Activated naive CD8-positive, alpha-beta T cell treated with anti-CD3 and anti-CD28 coated beads for 36 hours (primary cell): ENCODE measurements at places on chromosomes 7 and 10. TPM values are rescaled to one million over a fixed set of nuclear protein-coding genes. Genes with fewer than 3 reads are reported as not detected.

DNA sequence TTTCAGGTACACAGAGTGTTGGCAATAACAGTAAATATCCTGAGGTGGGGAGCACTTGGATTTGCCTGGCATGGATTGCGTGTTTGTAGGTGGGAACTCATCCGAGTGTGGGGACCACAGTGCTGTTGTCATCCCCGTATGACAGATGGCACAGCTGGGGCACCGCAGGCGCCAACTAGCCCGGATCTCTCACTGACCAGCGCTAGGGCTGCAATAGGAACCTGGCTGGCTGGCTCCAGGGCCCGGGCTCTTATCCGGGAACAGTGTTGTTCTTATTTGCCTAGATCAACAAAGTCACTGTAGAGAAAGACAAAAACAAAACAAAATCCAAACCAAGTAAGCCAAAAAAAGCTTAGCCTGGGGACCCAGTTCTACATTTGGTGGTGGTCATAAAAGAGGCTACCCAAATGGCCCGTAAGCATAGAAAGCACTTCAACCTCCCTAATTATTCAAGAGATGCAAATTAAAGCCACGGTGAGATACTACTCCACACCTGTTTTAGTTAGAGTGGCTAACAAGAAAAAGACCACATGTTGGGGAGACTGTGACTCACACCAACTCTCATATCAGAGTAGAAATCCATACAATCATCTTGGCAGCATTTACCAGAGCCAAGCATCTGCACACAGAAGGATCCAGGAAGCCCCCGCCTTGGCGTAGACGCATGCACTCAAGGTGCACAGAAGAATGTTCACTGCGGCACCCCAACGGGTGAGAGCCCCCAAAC is 27.2 kb upstream of the PFKFB3 start:
- no peak for DNase-seq

The GTF2IRD1 gene
- total RNA-seq = 2.0 TPM

DNA sequence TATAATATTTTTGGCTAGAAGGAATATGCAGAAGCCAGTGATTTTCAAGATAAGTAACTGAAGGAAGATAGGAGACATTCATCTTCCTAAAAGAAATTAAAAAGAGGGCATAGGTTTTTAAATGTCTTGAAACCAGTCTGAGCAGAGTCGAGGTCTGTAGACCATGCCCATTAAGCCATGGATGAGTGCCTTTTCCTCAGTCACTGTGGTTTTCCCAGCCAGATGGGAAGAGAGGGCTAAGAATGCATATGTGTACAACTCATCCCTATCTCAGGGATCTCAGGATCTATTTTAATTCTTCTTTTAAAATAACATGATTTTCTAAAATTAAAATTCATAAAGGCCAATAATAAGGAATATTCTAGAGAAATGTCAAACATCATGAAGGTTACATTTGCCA is 112.8 kb downstream of the PPP1R3A start:
- DNase-seq = no peak

GRCh38 chr7:46220066-46220630 is 299.1 kb upstream of the IGFBP3 start:
- no peak for DNase-seq

The WIPF3 gene
- not detected for total RNA-seq

DNA sequence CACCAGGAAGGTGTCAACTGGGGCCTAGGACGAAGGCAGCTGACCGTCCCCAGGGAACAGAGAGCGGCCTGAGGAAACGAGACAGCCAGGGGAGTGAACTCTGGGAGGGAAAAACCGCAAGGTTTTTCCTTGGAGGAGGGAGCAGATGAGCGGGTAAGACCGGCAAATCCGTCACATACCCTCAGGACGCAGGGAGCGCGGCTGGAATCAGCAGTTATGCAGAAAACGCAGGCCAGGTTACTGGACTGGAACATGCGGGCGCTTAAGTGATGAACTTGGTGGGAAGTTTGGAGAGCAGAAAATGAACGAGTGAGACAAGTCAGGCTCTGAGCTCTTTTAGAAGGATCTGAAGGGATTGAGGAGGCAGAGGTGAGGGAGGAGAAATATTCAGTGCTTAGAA is 76.7 kb downstream of the BMS1 start:
- DNase-seq = no peak

- no peak for DNase-seq
Measured at GRCh38 chr10:60549686-60550085, 160.0 kb upstream of the ANK3 start.

The CXCL12 gene
- not detected for total RNA-seq

GRCh38 chr7:74604326-74605020 is 53.0 kb upstream of the GTF2I start:
- DNase-seq = no peak

DNA sequence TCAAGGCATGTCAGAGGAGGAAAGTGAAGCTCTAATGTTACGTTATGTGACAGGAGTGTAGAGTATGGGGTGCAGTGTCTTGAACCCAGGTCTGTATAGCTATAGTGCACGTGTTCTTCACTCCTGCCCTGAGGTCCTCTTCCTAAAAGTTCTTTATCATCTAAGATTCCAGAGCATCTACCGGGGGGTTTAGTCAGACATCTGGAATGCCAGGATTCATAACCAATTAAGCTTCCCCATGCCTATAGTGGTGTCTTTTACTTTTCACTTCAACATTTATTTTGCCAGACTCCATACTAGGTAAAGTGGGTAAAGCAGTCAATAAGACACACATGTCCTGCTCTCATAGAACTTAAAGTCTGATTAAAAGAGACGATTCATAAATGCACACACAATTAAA is 22.4 kb downstream of the PPP1R3C start:
- DNase-seq = no peak

- no peak for DNase-seq
Measured at GRCh38 chr7:55278321-55278720, 86.8 kb upstream of the LANCL2 start.

- no peak for DNase-seq
Measured at GRCh38 chr10:80365510-80365909, 8.9 kb downstream of the DYDC2 start.

The GPNMB gene
- total RNA-seq = 1.8 TPM

GRCh38 chr7:54632696-54633095 is 90.5 kb downstream of the VSTM2A start:
- DNase-seq = no peak

The CRHR2 gene
- total RNA-seq = not detected

- peak; percentile 82 for DNase-seq
Measured at GRCh38 chr7:4791738-4792536, 16.5 kb downstream of the AP5Z1 start.

The MYOZ1 gene
- total RNA-seq = not detected

DNA sequence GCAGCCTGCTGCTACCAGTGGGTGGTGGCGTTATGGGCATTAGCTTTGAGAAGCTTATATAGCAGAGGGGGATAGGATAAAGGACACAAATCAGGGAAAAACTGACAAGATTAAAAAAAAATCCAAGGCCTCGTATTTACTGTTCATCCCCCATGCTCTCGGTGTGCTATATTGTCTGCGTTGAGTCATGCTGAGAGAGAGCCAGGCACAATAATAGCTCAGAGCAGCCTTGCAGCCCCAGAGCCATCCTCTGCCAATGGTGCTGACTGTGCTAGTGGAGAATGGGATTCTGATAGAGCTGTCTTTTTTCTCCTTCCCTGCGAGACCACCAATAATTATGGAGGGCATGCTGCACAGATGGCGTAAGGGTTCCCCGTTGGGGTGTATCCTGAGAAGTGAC is 51.7 kb upstream of the FZD1 start:
- no peak for DNase-seq

DNA sequence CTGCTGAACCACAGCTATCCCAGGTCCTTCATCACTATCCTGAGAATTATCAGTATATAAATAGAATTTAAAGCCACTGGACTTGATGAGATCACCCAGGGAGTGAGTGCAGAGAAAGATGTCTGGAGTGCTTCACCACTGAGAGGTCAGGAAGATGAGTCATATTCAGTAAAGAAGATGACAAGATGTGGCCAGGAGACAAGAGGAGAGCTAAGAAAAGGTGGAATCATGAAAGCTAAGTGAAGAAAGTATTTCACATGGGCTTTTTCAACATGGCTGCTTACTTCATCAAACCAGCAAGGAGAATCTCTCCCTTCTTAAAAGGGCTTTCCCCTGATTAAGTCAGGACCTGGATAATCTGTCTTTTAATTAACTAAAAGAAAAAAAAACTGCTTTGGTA is 9.1 kb upstream of the PRKAR2B start:
- DNase-seq = no peak

DNA sequence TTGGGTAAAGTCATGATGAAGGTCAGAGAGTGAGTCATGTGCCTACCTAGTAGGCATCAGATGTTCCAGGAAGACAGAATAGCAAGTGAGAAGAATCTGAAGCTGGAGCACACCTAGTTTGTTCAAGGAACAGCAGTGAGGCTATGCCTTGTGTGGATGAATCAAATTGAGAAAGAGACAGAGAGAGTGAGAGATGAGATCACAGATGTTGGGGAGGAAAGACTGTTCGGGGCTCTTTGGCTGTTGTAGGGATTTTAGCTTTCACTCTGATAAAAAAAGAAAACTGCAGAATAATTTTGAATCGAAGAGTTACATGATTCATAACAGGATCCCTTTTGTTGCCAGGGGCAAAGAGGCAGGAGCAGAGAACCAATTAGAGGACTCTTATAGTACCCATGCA is 6.3 kb downstream of the LIPF start:
- peak; percentile 14 for DNase-seq

GRCh38 chr7:38242814-38243213 is 30.6 kb downstream of the TARP start:
- no peak for DNase-seq

GRCh38 chr10:103688491-103688890 is 166.9 kb downstream of the SH3PXD2A start:
- DNase-seq = no peak

- DNase-seq = no peak
Measured at GRCh38 chr10:58514111-58514770, 1.6 kb downstream of the BICC1 start.

GRCh38 chr10:29895456-29895855 is 163.9 kb downstream of the JCAD start:
- no peak for DNase-seq

DNA sequence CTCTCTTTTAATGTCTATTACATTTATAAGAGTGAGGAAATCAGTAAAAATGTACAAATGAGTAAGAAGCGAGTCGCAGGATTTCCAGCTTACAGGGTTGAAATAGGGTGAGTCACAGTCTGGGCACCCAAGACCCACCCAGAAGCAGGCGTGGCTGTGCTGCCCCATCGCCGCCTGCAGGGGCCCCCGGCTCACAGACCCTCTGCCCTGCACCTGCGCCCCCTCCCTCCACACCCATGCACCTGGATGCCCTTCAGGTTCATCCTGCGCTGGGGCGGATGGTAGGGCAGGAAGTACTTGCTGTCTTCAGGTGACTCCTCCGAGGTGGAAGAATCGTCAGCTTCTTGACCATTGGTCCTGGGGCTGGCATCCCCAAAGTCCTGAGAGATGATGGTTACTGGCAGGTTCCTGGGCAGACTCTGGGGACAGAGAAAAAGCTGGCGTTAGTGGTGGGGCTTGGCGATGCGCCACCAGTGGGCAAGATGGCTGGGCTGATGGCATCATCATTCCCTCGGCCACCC is 90.2 kb upstream of the GNA12 start:
- DNase-seq = no peak

DNA sequence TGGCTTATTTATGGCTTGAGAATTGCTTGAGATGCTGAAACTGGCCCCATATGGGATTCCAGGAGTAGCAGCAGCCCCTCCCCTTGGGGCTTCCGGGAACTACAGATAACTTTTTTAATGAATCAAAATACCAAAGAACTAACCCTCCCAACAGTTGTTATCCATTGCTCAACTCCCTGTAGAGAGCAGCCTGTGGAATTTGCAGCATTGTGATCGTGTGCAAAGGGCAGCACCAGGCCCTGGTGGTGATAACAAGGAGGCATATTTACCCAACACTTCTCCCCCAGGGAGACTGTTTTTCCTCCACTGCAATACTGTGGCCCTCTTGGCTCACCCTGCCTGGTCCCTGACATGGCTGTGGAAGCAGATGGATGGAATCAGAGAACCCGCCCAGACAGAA is 196.2 kb downstream of the PLXNA4 start:
- DNase-seq = no peak

DNA sequence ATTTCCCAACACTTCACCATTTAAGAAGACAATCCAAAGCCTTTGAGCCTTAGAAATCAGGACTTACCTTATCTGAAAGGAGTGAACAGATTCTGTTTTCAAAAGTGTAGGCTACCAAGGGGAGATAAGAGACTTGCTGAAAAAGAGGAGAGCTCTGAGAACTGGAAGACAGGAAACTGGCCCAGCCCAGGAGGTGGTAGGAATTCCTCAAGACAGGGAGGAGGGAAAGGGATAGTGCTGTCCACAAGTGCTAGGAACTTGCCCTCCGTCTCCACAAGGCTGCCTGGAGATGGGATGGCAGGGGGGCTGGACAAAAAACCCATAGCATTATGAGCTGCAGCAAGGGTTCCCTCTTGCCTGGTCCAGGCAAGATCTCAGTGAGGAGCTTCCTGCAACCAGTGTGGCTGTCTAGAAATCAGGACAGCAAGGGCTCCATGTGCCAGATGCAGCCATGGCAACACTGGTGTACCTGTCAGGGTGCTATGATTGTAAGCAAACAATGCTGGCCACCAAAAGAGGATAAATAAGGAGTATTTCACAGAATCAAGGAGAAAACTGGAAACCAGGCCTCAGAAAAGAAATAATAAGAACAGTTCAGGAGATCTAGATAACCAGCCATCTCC is 22.7 kb upstream of the FRMD4A start:
- no peak for DNase-seq

- DNase-seq = no peak
Measured at GRCh38 chr10:1515121-1515779, 222.1 kb downstream of the ADARB2 start.

The SEMA3D gene
- not detected for total RNA-seq

The ARHGEF5 gene
- total RNA-seq = 10.9 TPM

GRCh38 chr7:47807126-47807525 is 141.1 kb downstream of the PKD1L1 start:
- DNase-seq = no peak

The PLA2G12B gene
- total RNA-seq = not detected

DNA sequence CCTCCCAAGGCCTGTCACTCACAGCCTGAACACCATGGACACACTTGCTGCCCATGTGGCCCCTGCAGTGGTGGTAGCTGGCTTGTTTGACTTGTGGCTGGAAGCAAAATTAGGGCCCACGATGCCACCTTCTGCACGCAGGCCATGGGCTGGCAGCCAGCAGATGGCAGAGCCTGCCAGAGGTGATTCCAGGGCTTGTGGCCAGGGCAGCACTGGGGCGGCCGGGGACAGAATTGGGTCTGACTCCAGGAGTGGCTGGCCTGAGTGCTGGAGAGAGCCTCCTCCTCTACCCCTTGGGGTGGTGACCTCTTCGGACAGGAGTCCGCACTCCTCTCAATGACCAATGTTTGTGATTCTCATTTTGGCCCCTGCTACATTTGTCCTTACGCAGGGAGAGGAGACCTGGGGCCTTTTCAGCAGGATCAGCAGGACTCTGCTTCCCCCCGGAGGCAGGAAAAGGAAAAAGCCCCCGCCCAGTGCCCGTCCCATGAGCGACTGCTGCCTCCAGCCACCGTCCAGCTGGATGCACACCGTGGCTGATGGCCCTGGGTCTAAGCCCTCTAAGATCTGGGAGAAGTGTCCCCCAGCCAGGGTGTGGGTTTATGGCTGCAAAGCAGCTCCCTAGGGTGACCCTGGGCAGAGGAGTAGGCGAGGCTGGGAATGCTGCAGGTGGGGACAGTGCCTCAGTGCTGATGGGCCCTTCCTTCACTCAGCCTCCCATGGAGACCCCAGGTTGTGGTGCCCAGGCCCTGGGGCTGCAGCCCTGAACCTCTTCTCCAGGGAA is 26.5 kb downstream of the DNAJB12 start:
- DNase-seq = no peak
